Activated naive CD4-positive, alpha-beta T cell treated with anti-CD3 and anti-CD28 coated beads, Interleukin-2, amount 50 U/mL, for 72 hours (primary cell): ENCODE measurements at places on chromosomes 12 and 14. TPM values are rescaled to one million over a fixed set of nuclear protein-coding genes. Genes with fewer than 3 reads are reported as not detected.

DNA sequence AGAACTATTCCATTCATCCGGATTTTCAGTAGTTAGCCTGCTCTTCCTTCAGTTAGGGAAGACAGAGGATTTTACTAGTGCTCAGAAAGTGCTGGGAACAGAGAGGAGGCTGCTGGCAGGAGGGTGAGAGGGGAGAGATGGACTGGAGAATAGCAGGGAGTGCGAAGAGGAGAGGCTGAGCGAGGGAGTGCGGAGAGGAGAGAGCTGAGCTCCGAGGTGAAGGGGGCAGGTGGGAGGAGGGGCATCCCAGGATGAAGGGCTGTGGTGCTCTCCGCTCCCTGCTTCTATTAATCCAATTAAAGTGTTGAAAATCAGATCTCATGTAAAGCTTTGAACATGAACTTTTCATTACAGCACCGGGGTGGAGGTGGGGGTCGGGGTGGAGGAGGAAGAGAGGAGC lies 20.4 kb upstream of the SMOC1 start:
- DNase-seq, result no peak

GRCh38 chr12:80412343-80412953 lies 31.6 kb upstream of the PTPRQ start:
- DNase-seq, result no peak

DNA sequence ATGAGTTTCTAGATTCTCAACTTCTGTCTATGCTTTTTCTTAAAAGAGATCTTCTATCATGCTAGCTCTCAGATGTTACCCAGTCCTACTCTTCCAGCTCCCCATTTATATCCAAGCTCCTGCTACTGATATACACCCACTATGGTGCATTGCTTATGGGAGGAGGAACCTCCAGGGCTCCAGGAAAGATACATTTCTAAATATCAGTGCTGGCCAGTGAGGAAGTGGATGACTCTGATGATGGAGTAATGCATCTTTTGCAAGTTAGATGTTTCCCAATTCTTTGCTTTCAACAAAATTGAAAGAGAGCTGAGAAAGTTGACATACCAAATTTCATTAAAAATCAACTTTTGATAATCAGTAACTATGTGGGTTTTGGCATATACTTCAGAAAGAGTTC lies 105.7 kb upstream of the RESF1 start:
- no peak for DNase-seq

DNA sequence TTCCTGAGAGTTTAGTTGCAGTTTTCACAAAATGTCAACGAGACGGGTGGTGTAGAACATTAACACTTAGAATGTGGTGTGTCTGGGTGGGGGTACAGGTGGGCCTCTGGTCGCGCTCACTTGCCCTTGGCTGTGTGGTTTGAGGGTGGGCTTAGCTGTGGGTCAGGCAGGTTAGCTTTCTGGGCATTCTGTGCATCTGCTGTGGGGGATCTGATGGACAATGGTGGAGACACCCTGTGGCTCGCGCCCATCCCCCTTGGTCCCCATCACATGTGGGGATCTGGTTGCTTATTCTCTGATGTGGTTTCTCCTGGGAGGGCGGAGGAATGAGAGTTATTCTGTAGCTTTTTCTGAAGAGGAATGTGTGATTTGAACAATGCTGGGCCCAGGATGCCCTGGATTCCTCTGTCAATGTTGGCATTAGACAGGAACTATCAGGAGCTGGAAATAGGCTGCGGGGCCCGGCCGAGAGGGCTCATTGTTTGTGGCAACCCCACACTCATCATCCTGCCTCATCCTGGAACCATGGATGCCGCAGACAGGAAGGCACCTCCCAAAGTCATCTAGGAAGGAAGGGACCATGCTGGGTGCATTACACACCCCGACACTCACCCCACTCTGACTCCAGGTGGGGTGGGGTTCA lies 101.6 kb downstream of the TSPAN9 start:
- DNase-seq, result no peak

DNA sequence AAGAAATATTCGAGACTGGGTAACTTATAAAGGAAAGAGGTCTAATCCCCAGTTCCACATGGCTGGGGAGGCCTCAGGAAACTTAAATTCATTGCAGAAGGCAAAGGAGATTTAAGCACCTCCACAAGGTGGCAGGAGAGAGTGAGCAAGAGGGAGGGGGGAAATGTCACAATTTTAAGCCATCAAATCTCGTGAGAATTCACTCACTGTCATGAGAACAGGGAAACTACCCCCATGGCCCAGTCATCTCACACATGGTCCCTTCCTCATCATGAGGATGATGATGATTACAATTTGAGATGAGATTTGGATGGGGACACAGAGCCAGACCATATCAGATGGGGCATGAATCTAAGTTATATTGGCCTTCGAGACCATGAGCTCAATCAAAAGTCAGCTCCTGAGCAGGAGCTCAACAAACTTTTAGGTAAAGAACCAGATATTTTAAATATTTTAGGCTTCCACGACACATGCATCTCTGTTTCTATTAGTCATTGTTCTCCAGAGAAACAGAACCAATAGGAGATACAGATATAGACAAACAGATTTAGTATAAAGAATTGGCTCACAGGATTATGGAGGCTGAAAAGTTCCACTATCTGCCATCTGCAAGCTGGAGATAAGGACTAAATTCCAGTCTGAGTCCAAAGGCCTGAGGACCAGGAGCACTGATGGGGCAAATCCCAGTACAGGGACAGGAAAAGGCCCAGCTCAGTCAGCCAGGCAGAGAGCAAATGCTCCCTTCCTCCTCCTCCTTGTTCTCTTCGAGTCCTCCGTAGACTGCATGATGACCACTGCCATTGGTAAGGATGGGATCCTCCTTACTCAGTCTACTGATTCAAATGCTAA lies 24.9 kb downstream of the DGLUCY start:
- DNase-seq, result no peak

DNA sequence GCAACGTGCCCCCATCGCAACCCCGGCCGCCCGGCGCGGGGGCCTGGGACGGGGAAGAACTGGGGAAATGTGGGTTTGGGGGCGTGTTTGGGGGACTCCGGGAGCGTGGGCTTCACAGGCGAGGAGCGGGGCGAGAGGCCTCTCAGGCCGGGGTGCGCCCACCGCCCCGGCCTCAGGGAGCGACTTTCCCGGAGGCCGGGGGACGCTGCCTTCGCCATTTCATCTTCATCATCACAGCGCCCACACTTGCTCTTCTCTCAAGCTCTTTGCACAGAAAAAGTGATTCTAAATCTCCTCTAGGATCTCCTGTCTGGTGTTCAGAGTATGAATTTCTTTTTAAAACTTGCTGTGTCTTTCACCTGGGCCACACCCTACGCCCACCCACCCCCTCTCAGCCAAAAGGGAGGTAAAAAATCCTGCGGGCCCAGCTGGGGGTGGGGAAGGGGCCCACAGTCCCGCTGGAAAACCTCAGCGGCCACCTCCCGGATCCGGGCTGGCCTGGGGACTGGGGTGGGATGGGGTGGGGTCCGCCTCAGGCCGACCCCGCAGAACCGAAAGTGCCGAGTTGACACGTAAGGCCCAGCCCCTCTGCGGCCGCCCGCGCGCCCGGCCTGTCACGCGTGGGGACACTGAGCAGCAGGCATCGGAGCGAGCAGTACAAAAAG lies 7.4 kb downstream of the CDKN1B start:
- DNase-seq, result no peak

GRCh38 chr14:39176263-39177167 lies 1.5 kb downstream of the PNN start:
- no peak for DNase-seq

GRCh38 chr12:108802101-108802961 lies 55.1 kb downstream of the SSH1 start:
- no peak for DNase-seq

DNA sequence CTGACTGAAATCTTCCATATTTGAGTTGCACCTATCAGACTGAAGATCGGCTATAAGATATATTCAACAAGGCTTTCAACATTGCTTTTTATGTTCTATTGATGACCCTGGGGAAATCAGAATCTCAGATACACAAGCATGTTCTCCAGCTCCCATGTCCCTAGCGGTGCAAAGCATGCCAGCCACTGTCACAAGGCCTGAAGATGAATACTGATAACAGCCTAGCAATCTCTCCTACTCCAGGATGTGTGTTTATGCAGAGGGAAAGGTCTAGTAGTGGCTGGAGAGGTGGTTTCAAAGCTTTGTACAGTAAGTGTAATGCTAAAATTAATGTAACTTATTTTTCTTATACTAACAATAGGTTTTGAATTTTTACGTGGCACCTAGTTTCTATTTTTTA lies 64.6 kb downstream of the SOX5 start:
- DNase-seq, result no peak

DNA sequence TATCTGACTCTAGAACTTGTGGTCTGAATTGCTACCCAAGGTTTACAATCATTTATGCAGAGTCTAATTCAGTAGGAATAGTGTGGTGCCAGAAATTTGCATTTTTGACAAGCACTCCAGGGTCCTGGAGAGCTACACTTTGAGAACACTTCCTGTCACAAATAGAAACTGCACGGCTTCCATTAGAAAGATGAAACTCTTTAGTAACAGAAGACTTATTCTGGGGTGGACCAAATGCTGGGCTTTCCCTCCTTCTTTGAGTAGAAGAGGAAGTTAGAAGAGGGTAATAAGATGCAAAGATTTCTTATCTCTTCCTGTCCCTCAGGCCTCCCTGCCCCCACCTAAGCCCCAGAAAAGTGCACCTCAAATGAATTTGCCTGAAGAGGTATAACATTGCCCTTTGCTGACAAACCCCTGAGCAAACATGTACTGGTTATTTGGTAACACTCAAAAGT lies 28.4 kb downstream of the DGLUCY start:
- DNase-seq, result no peak

DNA sequence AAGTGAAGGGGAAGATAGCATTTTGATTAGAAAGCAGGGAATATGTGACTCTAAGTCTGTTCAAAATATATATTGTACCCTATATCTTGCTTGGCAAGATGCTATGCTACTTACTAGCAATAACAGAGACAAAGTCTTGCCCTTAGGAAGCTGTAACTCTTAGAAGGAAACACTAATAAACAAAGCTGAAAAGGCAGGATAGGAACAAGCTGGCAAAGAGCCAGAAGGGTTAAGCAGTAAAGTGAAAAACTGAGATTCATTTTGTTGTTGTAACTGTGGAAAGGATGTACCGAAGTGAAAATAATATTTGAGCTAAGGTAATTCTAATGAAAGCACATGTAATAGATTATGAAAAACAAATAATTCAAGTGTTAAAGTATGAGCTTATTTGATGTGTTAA lies 527.1 kb upstream of the FLRT2 start:
- no peak for DNase-seq

- DNase-seq, result no peak
These were observed 768 bp downstream of the PTPN11 start for GRCh38 chr12:112419297-112420133.

- no peak for DNase-seq
These were observed 236.9 kb upstream of the PLEKHG7 start for GRCh38 chr12:92465786-92466295.

- no peak for DNase-seq
These were observed at the start of gene HHIPL1 for GRCh38 chr14:99644723-99645544. Gene HHIPL1, plus strand, starts transcription at chr14:99645129. Its CDS starts 79 bp downstream, at chr14:99645208.

DNA sequence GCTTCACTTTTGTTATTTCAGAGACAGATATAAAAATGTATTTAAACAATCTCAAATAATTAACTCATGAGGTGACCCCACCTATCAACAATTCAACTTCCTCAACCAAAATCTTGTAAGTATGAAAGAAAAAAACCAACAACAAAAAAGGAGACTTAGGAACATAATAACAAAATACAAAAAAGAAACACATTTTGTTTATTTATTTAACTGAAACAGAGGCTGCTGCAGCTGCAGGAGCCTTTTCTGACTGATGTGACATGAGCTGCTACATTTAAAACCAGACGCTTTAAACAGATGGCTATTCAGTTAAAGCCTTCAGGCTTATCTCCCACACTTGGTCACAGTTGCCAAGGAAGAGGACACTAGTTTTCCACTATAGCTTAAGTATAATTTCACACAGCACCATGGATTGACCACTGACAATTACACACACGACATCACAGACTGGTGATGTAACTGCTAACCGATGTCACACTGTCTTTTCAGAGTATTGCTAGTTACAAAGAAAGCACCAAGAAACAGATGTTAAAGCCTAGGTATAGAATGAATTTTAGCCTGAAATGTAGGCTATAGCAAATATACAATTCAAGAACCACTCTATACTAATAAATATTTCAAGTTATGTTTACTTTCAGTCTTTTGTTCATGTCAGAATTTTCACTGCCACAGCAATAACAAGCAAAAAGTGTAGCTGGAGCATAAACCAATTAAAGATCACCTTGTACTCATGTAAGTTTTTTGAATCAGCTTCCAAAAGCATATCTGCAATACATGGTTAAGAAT lies 113.0 kb downstream of the MED13L start:
- no peak for DNase-seq

GRCh38 chr12:92899386-92900001 lies 29.6 kb downstream of the EEA1 start:
- no peak for DNase-seq

DNA sequence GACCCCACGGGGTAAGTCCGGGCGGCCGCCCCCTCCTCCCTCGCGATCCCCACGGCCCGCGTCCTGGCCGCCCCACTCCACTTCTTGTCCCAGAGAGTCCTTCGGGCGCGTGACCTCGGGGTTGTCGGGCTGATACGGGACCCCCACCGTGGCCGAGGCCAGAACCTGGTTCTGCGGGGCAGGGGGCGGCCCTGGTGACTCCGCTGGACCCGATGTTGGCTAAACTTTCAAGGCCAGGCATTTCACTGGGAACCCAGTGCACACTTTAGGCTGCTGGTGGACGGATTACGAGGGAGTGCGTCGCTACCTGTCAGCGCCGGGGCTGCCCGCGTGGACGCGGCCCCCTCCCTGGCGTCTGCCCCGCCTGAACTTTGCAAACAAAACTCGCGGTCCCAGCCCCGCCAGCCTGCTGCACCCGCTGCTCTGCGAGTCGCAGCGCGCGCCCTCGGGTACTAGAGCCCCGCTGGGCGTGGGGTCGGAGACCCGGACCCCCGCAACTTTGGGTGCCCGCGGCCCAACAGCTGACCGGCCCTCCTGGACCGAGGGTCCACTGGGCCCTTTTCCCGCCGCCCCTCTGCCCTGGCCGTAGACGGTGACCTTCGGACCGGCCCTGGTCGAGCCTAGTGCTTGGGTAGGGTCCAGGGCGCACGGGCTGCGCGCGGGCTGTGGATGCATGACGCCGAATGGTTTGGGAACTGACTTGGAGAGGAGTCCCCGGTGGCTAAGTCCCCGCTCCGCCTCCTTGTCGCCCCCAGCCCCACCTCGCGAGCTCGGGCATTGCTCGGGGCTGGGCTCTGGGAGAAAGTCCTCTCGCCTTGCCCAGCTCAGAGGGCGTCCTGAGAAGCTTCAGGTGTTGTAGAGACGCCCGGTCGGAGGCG lies 624 bp downstream of the RIN3 start:
- peak; percentile 56 for DNase-seq

GRCh38 chr12:56087220-56087619 lies 7.3 kb downstream of the ERBB3 start:
- DNase-seq, result no peak

DNA sequence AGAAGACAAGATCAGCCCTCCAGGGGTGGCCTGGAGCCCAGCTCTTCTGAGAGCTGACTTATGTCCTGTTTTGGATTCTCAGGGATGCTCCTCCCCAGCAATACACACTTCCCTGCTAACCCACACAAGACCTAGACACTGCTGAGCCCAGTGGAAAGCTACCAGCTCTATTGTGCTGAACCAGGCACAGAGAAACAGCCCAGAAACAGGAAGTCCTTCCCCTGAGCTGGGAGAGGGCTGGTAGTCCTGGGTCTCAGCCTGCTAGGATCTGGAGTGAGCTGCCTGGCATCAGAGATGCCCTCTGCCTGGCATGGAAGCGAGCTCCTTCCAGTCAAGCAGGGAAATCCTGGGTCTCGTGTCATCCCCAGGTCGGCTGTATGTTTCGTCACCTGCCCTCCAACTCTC lies 1.2 kb upstream of the LAG3 start:
- DNase-seq, result no peak

The TAS2R13 gene
- 0.23 TPM for total RNA-seq

The ZNF26 gene
- total RNA-seq, result 13.0 TPM

The DPY19L2 gene
- not detected for total RNA-seq

The NID2 gene
- not detected for total RNA-seq
